Femur (tissue), 1 donor: ENCODE measurements at places on chromosomes 3 and 15.

GRCh38 chr15:29873947-29874411 lies 51.7 kb upstream of the TJP1 start:
- DNase-seq = no peak

- no peak for DNase-seq
These were observed 831.5 kb upstream of the NR2F2 start for GRCh38 chr15:95498961-95499360.

GRCh38 chr3:123129532-123129931 lies 62.7 kb downstream of the PDIA5 start:
- no peak for DNase-seq

- DNase-seq = no peak
These were observed 96.8 kb downstream of the OSBPL10 start for GRCh38 chr3:31884251-31884650.

- peak; percentile 47 for DNase-seq
These were observed 3.6 kb upstream of the TNK2 start for GRCh38 chr3:195911946-195912270.

DNA sequence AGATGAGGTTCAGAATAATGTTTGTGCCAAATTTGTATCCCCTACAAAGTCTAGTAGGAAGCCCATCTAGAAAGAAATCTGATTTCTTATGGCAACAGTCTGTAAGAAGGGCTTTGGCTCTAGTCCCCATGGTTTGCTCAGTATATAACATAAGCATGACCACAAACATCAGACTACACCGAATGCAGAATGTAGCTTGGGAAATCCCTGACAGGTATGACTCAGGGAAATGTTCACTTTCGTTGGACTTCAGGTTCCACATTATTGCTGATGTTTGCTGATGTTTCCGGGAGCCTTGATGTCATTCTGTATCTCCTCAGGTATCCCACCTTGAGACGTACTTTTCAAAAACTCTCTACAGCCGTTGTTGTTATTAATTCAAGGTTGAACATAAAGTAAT lies 304.4 kb upstream of the TGFBR2 start:
- no peak for DNase-seq

- DNase-seq = no peak
These were observed 19.3 kb downstream of the GRK7 start for GRCh38 chr3:141782386-141782932.

- no peak for DNase-seq
These were observed 29.3 kb upstream of the UBE2E1 start for GRCh38 chr3:23776352-23776891.

- no peak for DNase-seq
These were observed 4.2 kb downstream of the SPG21 start for GRCh38 chr15:64985366-64986033.

GRCh38 chr15:89725064-89725463 lies 26.0 kb downstream of the MESP1 start:
- DNase-seq = no peak

DNA sequence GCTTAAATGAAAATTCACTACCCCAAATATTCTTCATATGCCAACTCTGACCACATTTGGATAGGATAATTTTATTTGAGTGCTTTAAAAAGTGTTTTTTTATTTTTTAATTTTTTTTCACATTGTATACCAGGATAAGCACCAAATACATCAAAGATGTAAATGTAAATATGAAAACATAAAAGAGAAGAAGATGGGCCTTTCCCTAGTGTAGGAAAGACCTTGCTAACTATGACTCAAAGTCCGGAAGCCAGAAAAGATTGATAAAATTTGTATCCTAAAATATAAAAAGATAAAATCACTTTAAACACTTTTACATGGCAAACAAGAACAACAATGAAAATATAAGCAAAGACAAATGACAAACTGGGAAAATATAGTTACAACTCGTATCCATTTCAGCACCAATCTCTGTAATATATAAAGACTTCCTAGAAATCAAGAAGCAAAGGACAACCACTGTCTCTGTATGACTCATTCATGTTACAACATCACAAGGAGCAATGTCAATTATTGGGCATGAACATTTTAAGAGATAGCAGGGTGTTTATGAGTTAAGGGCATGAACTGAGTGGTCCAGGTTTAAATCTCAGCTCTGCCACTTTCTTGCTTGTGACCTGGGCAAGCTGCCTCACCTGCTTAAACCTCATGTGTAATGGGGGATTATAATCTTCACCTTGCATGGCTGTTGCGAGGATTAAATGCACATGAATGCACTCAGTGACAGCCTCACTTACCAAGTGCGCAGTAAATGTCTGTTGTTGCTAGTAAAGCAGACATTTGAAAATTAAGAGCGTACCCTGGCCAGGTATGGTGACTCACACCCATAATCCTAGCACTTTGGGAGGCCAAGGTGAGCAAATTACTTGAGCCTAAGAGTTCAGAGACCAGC lies 25.3 kb upstream of the ARHGEF3 start:
- DNase-seq = no peak

GRCh38 chr3:59290358-59290757 lies 240.5 kb upstream of the CFAP20DC start:
- no peak for DNase-seq

DNA sequence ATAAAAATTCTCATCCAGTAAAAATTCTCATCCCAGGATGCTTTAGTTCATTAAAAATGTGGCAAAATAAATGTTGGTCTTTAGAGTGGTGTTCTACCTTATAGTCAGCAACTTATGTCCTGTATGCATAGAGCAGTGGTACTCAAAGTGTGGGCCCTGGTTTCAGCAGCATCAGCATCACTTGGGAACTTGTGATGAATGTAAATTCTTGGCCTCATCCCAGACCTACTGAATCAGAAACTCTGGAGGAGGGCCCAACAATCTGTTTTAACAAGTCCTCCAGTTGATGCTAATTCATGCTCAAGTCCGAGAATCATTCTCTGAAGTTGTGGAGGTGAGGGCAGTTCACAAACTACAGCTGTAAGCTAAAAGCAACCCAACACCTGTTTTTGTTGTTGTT lies 307.3 kb upstream of the SATB1 start:
- DNase-seq = no peak

- no peak for DNase-seq
These were observed 142.5 kb upstream of the PRR23C start for GRCh38 chr3:139187154-139187553.

DNA sequence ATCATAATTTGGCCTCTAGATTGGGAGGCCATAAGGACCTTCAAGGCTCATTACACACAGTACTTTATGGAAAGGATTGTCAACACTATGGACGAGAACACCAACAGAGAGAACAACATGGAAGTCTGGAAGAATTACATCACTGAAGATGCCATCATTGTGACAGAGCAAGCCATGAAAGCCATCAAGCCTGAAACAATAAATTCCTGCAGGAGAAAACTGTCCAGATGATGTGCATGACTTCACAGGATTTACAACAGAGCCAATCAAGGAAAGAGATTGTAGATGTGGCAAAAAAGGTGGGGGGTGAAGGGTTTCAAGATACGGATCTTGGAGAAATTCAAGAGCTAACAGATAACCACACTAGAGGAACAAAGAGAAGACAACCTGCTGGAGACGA lies 15.9 kb downstream of the IL17RB start:
- DNase-seq = no peak

GRCh38 chr3:150410311-150411105 lies 2.4 kb downstream of the TSC22D2 start:
- peak; percentile 75 for DNase-seq
